ENCODE measurements at places on chromosomes 13 and 19.

GRCh38 chr13:76687467-76687866 lies 198.7 kb downstream of the KCTD12 start:
- no peak for DNase-seq

GRCh38 chr13:45662162-45662561 lies 40.0 kb upstream of the CBY2 start:
- DNase-seq: no peak

DNA sequence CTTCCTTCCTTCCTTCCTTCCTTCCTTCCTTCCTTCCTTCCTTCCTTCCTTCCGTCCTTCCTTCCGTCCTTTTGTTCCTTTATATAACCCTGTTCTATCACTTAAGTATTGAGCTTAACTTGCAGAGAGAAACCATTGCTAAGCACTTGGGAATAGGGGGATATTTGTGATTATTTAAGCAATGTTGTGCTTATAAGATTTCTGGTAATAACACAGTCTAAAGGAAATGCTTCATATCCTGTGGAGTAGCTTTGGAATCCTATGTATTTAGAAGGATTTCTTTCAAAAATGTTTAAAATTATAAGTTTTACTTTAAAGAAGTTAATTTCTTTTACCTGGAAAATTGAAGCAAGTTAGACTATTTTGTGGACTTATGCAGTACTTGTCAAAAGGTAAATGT lies 209.8 kb downstream of the PCCA start:
- no peak for DNase-seq

GRCh38 chr13:35690581-35691207 lies 214.2 kb upstream of the MAB21L1 start:
- no peak for DNase-seq

GRCh38 chr19:39299404-39299803 lies 3.2 kb downstream of the IFNL1 start:
- no peak for DNase-seq

DNA sequence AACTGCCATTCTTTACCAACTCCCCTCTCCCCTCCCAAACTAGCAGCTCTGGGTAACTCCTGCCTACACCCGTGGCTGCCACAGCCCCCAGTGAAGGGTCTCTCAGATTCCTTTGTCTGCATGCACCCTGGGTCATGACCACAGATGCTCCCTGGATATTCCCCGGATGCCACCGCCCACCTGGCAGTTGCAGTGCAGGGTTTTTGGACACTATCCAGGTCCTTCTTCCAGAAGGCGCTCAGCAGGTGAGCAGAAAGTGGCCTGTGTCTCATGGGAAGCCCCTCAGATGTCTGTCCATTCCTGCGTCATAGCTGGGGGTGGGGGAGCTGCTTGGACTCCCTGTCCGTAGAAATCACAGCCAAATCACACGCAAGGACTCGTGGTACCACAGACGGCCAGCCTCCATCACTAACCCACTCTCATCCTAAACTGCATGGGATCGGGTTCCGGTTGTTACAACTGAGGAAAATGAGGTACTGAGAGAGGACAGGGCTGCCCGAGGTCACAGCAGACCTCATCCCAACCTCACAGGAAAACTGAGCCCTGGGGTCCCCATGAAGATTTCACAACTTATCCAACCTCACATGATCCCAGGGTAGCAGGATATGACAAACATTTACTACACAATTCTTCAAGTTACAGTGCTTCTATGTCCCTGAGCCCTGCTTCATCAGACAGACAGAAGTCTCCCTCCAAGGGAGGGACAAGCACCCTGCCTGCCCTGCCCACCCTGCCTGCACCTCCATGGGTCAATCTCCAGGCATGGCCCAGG lies 38.6 kb downstream of the ELL start:
- no peak for DNase-seq

- no peak for DNase-seq
Measured at GRCh38 chr19:29643361-29643935, 21.8 kb upstream of the PLEKHF1 start.

DNA sequence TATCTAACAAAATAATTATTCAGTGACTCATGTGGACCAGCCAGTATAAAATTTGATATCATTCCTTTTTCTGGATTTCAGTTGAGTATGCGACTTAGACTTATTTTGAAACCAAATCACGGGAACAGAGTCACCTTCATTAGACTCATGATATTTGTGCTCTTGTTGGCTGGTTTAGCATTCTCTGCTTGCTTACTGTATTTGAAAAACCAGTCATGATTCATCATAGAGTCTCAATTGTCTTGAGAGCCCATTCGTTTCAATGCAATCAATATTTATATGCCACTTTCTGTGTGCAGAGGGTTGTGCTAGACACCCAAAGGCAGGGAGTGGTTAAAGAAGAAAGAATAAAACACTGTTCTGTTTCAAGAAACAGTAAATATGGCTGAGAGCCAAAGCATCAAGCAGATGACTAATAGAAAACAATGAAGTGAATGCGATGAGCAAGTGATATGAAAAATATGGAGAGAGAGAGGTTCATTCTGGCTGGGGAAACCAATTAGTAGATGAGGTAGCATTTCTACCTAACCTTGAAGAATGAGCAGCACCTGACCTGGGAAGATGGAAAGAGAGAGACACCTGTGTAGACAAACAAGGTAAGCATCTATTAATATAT lies 99.6 kb upstream of the MBNL2 start:
- DNase-seq: no peak

- DNase-seq: no peak
Measured at GRCh38 chr13:20171364-20171763, 10.5 kb upstream of the GJA3 start.

- no peak for DNase-seq
Measured at GRCh38 chr13:79155883-79156282, 250.2 kb downstream of the RBM26 start.

GRCh38 chr13:30832845-30833332 lies 73.2 kb upstream of the MEDAG start:
- DNase-seq: peak; percentile 10

DNA sequence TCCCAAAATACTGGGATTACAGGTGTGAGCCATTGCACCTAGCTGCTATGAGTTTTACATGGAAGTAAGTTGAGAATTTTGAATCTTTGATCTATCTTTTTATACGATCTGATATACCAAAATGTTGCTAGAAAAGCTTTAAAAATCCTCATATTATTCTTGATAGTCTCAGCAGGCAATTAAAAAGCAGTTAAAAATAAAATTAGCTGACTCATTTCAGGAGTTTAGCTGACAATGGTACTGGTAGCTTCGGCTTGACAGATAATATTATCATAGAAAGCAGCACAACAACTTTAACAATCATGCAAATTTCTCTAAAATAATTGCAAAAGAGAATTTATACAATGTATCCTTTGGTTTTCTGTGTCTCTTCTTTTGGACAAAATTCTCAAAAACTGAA lies 9.6 kb upstream of the FOXO1 start:
- no peak for DNase-seq

DNA sequence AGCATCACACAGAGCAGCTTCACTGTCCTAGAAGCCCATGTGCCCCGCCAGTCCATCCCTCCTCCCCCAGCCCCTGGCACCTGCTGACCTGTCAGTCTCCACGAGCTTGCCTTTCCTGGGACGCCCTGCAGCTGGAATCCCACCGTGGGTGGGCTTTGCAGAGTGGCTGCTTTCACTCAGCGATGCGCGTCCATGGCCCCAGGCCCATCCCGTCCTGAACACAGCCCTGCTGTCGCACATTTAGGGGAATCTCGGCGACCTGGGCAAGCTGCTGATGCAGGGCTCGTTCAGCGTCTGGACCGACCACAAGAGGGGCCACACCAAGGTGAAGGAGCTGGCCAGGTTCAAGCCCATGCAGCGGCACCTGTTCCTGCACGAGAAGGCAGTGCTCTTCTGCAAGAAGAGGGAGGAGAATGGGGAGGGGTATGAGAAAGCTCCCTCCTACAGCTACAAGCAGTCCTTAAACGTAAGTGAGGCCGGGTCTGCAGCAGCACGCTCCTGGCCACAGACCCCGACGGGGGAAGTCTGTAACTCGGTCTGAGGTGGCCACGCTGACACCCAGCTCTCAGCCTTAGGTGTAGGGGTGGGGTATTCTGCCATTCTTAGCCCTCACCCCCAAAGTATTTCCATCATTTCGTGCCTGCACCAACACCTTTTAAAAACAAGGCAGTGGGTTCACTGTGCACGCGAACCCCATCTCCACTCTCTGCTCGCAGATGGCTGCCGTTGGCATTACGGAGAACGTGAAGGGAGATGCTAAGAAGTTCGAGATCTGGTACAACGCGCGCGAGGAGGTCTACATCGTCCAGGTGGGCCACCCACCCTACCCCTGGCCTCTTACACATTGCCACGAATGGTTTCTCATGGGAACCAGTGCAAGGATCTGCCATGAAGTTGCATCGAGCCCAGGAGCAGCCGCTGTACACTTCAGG lies 18.3 kb upstream of the F7 start:
- no peak for DNase-seq

DNA sequence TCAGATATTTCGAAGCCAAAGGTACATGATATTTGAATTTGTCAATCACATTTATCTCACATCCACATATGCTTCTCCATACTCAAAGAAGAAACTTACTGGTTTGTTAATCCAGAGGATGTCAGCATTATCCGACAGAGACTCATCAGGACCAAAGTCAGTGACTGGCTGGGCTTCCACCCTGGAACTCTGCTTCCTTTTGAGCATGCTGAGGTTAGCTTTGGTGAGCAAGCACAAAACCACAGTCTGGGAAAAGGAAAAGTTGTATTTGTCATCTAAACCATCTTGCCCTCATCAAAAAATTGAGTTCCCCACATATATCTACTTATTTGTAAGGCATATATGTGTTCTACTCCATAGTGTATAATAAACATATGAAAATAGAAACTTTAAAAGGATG lies 17.4 kb downstream of the NALCN start:
- no peak for DNase-seq
